ENCODE measurements at places on chromosomes 7 and 10.

DNA sequence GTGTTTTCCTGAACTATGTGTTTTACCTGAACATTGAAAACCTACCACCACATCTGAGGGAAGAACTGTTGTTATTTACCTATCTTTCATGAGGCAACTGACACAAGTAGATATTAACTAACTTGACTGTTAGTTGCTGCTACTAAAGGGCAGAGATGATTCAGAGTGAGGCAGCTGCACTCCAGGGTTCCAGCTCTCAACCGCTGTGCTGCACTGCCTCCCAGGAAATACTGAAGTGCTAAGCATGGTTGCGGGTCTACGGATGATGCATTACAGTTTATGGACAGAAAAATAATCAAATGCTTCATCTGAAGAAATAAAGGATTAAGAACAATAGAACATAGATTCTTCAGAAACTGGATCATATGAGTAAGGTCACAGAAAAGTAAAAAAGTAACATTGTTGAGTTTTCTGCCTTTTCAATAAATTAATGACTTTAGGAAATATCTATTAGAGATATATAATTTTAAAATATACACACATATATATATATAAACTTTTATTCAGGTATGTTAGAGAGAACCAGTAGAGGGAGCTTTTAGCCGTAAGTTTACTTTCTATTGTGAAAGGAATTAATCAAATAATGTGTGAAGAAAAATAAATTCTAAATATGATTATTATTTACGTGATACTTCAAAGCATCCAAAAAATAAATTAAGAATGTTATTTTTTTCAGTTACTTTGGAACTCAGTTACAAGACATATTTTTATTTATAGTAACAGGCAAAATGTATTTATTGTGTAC is 620.0 kb downstream of the CNTNAP2 start:
- DNase-seq: peak; percentile 4

DNA sequence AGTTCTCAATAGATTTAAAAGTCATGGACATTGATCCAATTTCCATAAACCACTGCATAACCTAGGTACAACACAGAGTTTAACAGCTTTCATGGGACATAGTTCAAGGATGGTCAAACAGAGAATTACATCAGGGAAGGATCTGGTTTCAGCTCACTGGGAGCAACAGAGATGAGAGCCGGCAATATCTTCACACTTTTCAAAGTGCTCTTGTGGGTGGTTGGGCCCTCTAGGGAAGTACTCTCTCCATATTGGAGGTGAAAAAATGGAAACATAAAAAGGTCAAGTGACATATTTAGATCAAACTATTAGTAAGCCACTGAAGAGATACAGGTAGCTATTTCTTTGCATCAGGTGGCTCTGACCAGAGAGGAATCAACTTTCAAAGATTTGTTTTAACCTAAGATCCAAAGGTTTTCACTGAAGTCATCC is 61.8 kb upstream of the LRRN3 start:
- DNase-seq: no peak

- DNase-seq: no peak
Observed at GRCh38 chr10:54650547-54650946, 150.5 kb downstream of the PCDH15 start.

GRCh38 chr10:2953495-2953894 is 113.9 kb upstream of the PFKP start:
- no peak for DNase-seq

- DNase-seq: no peak
Observed at GRCh38 chr10:99941942-99942820, 67.6 kb downstream of the DNMBP start.

- DNase-seq: peak; percentile 78
Observed at GRCh38 chr7:87312215-87312865, 33.1 kb upstream of the CROT start.

DNA sequence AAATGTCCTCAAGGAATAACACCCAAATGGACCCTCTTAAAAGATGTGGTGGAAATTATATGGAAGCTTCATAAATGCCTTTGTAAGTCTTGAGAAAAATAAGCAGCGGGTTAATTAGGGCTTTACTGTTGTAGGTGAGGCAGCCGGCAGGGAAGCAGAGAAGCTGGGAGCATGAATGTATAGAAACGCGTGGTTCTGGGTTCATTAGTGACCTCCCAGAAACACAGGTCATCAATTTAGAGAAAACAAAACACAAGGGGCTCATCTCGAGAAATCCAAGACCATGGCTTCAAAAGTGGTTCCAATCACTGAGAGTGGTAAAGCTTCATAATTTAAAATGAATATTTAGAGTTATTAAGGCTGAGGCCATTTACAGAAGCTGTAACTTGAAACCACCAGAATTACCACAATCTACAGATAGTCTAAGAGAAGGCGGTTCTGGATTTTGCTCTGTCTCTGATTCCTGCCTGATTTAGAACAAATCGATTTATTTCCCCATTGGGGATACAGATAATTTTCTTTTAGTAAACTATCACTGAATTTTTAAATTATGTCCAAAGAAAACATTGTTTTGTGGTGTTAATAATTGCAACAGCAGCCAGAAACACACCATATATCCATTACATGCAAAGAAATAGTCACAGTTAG is 20.7 kb downstream of the GARIN1A start:
- DNase-seq: no peak

GRCh38 chr10:17814973-17815372 is 5.8 kb downstream of the MRC1 start:
- no peak for DNase-seq

GRCh38 chr7:11638011-11638774 is 193.8 kb downstream of the THSD7A start:
- DNase-seq: no peak

- DNase-seq: no peak
Observed at GRCh38 chr7:67595431-67596180, 599.0 kb downstream of the TYW1 start.

- no peak for DNase-seq
Observed at GRCh38 chr10:16942381-16943078, 125.3 kb upstream of the RSU1 start.

DNA sequence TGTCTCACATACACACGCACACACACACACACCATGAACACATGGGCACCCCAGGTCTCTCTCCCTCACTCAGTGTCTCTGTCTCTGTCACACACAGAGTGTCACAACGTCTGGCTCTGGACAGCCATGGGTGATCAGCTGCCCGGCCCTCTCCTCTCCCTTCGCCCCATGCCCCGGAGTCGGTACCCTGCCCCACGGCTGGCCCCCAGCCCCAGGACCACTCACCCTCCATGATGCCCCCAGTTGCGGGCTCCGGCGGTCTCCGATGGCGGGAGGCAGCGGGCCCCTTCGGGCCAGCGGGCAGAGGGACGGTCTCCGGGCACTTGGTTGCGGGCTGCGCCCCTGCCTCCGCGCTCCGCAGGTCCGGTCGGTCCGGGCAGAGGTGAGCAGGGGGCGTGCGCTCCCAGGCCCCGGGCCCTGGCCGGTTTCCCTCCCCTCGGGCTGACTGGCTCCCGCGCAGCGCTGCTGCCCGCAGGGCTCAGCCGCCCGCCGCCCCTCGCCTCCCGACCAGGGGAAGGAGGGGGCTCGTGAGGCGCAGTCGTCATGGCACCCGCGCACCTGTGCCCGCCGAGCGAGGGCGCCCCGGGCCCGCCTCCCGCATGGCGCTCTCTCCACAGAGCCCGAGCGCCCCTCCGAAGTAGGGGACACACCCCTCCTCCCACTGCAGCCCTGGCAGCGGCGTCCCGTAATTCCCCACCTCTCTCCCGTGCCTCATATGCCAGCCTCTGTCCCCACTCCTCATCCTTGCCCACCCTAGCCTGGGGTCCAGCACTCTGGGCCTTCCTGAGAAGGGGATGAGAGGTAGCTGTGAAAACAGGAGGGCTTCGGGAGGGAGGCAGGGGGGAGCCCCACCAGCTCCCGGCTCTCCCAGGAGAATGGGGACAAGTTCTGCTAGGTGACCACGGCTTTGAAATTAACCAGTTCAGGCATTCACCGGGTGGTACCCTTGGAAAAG is at the start of gene NPFFR1:
NPFFR1 (minus strand) TSS at position 560 of the 955 bp plus-strand sequence; CDS start at position 232, 328 bp downstream.
- DNase-seq: no peak

DNA sequence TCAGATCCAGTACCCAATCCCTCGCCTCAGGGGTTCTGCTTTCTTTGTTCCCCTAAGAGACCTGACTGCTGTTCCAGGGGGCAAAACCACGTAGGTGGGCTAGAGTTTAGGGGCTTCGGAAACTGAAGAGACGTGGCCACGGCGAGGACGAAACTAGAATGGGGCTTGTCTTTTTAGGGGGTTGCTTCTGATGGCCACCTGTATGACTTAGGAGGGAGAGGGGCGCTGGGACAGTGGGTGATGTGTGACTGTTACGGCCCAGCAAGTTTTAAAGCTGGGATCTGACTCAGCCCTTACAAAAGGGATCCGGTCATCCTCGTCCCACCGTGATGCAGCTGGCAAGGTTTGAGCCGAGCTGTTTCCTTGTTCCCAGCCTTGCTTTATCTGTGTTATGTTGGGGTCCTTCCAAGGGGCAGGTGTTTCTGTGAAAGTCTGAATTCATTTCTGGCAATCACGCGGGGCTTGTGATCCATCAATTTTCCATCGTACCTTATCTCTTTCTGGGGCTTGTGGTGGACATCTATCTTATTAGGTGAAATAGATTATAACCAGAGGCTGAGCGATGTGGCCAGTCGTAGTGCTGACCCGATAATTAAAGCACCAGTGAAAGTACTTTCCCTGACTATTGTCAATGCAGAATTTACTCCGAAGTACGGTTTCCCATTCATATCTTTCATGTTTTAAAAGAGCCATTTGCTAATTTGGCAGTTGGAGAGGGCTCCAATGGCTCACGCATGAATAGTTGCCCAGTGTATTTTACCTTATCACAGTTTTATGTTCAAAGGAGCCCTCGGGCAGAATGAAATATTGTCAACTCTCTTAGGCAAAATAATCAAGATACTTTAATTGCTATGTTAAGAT is 830 bp downstream of the MET start:
- DNase-seq: peak; percentile 42

DNA sequence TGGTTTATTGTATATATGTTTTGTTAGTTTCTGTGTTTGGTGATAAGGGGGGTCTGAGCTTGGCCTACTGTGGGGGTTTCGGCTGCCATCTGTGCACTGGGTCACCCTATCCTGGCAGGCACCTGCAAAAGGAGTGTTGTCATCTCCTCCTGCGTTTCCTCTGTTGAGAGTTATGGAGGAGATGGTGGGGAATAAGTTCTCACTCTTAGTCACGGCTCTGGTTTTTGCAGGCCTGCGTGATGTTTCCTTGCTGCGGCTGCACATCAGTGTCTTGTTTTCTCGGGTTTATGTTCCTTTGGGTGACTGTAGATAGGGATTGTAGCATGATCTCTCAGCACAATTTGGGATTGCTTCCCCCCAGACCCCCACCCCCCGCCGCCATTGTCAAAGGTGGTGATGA is 36.8 kb downstream of the CCM2 start:
- no peak for DNase-seq

DNA sequence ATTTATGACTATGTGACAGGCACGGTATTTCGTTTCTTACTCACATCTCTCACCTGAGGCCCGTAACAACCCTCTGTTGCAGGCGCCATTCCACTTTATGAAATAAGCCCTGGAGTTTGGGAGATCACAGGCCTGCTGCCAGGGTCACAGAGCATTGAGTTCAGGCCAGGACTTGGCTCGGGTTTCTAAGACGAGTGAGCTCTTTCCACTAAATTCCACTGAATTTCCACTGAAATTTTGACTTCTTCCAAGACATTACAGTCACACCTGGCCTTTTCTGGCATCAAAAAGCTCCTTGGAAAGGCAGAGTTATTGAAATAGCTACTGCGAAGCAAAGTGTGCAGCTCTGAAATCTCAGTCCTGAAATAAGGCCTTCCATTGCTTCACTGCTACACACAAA is 282.8 kb upstream of the MGMT start:
- no peak for DNase-seq

GRCh38 chr7:18004372-18004771 is 23.3 kb downstream of the PRPS1L1 start:
- DNase-seq: no peak

DNA sequence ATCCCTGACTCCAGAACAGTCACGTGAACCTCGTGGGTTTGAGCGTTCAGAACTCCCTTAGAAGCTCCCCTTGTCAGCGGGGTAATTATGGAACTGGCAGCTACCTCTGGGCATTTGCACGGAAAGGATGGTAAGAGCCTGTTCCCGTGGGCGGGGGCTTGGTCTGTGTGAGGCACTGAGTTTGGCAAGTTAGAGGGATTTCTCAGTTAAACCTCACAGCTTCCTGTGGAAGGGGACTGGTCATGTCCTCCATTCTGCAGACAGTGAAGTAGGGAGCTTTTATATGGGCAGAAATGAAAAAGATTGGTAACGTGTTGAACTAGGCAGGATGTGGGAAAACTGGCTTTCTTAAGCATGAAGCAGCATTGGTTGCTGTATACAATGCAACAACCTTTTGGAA is 16.0 kb downstream of the PALD1 start:
- DNase-seq: no peak

DNA sequence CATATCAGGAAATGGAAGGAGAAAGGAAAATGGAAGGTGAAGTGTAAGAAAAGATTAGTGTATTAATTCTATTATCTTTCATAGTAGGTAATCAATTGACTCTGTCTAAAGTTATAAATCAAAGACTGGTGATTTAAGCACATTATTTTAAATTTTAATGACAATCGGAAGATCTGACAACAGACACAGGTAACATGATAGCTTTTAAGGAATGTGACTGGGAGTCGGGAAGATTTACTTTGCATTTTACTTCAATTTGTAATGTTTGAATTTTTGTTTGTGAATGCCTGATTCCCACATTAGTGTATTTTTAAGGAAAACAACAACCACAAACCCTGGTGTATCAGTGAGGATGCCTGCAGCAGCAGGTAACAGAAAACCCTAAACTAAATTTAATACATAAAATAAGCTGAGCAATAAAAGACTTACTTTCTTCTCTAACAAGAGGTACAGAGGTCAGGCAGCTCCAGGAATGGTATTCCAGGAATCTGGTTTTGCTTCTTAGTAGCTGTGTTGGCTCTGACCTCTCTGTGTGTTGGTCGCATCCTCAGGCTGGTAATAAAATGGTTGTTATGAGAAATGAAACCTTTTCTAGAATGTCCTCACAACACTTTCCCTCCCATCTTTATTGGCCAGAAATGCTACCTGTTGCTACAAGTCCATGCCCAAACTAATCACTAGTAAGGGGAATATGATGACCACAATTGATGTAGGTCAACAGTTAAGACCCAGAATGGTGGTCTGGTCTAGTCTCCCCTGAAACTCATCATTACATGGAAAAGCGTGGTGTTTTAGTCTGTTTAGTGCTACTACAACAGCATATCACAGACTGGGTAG is 12.2 kb downstream of the DNAJB9 start:
- no peak for DNase-seq

- peak; percentile 35 for DNase-seq
Observed at GRCh38 chr7:40716052-40716451, 581.2 kb downstream of the SUGCT start.
